ENCODE measurements at places on chromosomes 3 and 15.

- DNase-seq, result no peak
Observed at GRCh38 chr3:85567071-85567676, 608.4 kb downstream of the CADM2 start.

GRCh38 chr15:31372635-31373091 is 46.0 kb downstream of the KLF13 start:
- DNase-seq, result no peak

DNA sequence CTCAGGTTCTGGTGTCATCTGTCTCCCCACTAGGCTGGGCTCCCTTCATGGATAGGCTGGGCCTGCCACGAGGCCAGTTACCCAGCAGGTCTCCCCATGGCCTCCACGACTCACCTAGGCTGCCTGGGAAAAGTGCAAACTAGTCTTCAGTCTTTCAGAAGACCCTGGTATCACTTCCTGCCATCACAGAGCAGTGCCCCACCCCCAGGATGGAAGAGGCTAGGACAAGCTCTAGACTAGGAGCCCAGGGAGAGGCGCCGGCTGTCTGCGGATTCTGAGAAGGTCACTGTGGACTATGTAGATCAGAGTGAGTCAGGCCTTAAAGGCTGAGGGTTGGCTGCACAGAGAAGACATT is 63.7 kb downstream of the CORO2B start:
- no peak for DNase-seq

DNA sequence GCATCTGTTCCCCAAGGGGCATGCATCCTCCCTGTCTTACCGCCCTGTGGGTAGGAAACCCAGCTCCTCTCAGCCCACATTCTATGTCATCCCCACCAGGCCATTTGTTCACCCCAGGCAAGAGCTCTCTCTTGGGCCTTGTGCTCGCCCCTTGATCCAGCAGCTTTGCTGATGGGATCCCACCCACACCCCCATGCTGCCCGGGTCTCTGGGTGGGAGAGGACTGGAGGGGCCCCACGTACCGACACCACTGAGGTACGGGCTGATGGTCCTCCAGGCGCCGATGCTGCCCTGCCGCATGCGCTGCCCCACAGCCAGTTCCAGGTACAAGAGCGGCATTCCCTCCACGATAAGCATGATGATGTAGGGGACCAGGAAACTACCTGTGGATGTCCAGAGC is 14.5 kb downstream of the SLC6A20 start:
- DNase-seq, result no peak

DNA sequence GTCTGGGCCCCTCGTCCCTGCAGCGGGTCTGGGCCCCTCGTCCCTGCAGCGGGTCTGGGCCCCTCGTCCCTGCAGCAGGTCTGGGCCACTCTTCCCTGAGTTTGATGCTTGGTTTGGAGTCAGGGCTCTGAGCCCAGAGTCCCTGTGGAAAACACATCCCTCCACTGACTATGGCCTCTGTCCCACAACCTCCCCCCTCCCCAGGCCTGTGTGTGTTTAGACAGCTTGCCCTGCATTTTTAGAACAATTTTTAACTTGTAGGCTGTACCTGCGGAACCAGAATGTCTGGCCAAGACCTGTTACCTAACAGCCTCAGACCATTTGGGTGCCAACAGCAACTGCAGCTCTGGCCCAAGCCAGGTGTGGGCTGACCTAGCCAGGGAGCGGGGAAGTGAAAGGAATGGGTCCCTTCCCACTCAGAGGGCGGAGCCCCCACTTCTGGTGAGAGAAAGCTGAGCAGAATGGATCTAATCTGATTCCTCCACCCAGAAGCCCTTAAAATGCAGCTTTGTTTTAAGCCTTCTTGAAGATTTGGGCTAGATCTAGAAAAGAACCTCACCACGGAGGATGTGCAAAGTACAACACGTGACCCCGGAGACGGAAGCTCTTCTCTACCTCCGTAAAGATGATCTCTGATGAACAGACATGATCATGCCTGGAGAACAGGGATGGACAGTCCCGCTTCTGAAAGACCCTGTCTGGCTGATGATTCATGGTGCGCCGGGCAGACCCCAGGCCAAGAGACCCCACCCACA is 60.5 kb upstream of the TFRC start:
- no peak for DNase-seq

DNA sequence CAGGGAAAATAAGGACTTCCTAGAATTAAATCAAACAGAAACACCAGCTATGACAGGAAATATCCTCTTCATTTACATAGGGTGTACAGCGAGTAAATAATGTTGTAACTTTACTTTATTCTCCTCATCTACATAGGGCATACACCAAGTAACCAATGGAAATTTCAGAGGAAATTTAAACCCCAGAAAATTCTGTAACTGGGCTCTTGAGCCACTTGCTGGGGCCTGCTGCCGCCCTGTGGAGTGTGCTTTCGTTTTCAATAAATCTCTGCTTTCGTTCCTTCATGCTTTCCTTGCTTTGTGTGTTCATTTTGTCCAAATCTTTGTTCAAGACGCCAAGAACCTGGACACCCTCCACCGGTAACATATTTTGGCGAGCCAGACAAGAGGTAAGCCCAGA is 990.4 kb upstream of the CADM2 start:
- no peak for DNase-seq
